ENCODE measurements at places on chromosomes 6 and 20. TPM values are rescaled to one million over a fixed set of nuclear protein-coding genes. Genes with fewer than 3 reads are reported as not detected.

GHRH gene
- not detected for total RNA-seq

EEF1A2 gene
- total RNA-seq: 2.1 TPM

ARMC2 gene
- 12.5 TPM for total RNA-seq

GTSF1L gene
- total RNA-seq: 1.1 TPM

ME1 gene
- total RNA-seq: not detected

SGK2 gene
- 1.7 TPM for total RNA-seq

GRCh38 chr6:111585974-111586315, 19.7 kb downstream of the TRAF3IP2 start:
- H3K27me3 ChIP-seq: no peaks in the 10 kb centered on the region
- no peak overlapping the region for H3K4me3 ChIP-seq
- H3K27ac ChIP-seq: no peak overlapping the region
- peaks cover 16% of the 10 kb centered on the region for H3K4me1 ChIP-seq
- no peak for DNase-seq

DNA sequence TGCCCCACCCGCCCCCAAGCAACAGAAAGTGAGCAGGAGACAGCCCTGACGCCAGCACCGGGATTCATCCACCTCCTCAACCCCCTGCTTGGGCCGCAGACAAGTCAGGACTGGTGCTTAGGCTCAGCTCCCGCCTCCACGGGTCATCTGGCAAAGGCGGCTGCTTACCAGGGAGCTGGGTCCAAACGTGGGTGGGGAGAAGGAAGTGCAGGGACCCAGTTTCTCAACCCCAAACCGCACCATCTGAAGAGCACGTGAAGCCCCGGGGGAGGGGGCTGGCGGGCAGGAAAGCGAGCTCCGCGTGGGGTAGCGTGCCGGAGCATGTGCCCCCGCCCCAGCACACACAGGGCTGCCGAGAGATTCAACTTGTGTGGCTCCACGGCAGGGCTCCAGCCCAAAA, 87.2 kb downstream of the BMP7 start:
- no peaks in the 10 kb centered on the region for H3K36me3 ChIP-seq
- no peaks in the 10 kb centered on the region for H3K4me1 ChIP-seq
- H3K27me3 ChIP-seq: no peaks in the 10 kb centered on the region
- DNase-seq: no peak
- H3K4me3 ChIP-seq: no peak overlapping the region

DNA sequence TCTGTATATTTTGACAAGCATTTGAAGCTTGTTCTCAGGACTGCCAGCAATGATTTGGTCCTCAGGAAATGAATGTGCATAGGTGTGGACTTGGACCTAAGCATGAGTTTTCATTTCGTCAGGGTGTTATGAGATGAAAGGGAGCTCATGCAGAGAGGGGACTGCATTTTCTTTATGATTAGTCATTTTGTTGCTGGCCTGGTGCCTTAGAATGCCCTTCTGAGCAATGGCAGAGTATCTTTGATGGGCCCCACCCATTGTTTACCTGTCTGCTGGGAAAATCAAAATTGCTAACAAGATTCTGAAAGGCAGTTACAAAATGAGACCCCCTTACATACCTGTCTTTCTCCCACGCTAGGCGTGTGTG, 51.5 kb upstream of the MTHFD1L start:
- H3K4me3 ChIP-seq: no peak overlapping the region
- H3K27ac ChIP-seq: no peak overlapping the region
- no peaks in the 10 kb centered on the region for H3K27me3 ChIP-seq
- H3K36me3 ChIP-seq: no peaks in the 10 kb centered on the region

DNA sequence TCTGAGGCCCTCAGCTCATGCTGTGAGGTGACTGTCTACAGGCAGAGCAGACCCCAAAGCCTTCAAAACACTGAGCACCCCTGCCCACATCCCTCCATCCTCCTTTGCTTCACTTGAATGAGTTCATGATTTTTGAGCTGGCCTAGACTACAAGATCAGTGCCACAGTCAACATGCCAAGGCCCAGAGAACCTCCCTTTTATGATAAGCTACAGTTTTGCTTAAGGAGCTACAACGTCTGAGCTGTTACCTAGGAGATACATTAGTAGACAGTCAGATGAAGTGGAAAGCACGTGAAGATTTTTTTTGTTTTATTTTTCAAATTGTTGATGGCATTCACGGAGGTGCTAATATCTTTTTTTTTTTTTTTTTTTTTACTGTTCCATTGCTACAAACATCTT, 139.0 kb downstream of the SOBP start:
- no peaks in the 10 kb centered on the region for H3K4me1 ChIP-seq
- no peak overlapping the region for H3K4me3 ChIP-seq
- H3K36me3 ChIP-seq: no peaks in the 10 kb centered on the region
- DNase-seq: no peak
- no peak overlapping the region for H3K27ac ChIP-seq

DNA sequence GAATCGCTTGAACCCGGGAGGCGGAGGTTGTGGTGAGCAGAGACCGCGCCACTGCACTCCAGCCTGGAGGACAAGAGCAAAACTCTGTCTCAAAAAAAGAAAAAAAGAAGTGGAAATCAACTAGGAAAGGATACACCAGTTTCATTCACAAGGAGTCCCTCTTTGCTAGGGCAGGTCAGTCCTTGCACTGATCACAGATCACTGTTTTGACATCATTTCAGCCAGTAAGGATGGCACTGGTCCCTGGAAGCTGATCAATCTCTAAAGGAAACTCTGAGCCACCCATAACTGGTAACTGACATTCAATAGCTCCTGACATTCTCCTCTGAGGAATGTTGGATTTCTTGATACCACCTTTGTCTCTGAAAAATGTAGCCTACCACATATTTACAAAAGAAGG, 243.1 kb upstream of the SLC35B3 start:
- no peak overlapping the region for H3K4me3 ChIP-seq
- H3K4me1 ChIP-seq: no peaks in the 10 kb centered on the region
- no peak for DNase-seq
- H3K36me3 ChIP-seq: no peaks in the 10 kb centered on the region

- H3K27me3 ChIP-seq: no peaks in the 10 kb centered on the region
- no peak overlapping the region for H3K27ac ChIP-seq
- no peaks in the 10 kb centered on the region for H3K4me1 ChIP-seq
- no peak overlapping the region for H3K4me3 ChIP-seq
These were observed 332.9 kb downstream of the CDKAL1 start for GRCh38 chr6:20866935-20867703.

GRCh38 chr20:9301129-9302090, 213.0 kb upstream of the LAMP5 start:
- no peak for DNase-seq
- no peaks in the 10 kb centered on the region for H3K27me3 ChIP-seq
- H3K36me3 ChIP-seq: no peaks in the 10 kb centered on the region
- no peak overlapping the region for H3K4me3 ChIP-seq
- no peak overlapping the region for H3K27ac ChIP-seq
- H3K4me1 ChIP-seq: no peaks in the 10 kb centered on the region

DNA sequence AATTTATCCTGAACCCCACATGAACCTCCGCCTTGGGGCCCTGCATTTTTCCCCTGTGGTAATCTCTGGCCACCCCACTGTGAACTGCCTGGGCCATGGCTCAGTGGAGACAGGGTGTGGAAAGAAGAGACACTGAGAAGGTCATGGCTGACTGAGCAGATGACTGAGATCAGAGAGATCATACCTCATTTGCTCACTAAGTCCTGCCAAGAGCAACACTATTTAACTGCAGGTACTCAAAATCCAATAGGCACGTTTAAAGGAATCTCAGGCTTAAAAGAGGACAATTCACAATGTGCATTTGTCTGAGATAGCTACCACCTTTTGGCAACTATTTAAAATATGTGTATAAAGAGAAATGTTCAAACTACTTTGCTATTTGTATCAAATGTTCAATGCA, 305.0 kb downstream of the GMDS start:
- no peak overlapping the region for H3K27ac ChIP-seq
- H3K27me3 ChIP-seq: no peaks in the 10 kb centered on the region
- no peak for DNase-seq
- no peaks in the 10 kb centered on the region for H3K4me1 ChIP-seq
